Tongue (tissue), 3 donors: ENCODE measurements at places on chromosomes 2 and 18. TPM values are rescaled to one million over a fixed set of nuclear protein-coding genes. Genes with fewer than 3 reads are reported as not detected.

GRCh38 chr2:50449306-50449705, 582.6 kb downstream of the NRXN1 start:
- DNase-seq: no peak

DNA sequence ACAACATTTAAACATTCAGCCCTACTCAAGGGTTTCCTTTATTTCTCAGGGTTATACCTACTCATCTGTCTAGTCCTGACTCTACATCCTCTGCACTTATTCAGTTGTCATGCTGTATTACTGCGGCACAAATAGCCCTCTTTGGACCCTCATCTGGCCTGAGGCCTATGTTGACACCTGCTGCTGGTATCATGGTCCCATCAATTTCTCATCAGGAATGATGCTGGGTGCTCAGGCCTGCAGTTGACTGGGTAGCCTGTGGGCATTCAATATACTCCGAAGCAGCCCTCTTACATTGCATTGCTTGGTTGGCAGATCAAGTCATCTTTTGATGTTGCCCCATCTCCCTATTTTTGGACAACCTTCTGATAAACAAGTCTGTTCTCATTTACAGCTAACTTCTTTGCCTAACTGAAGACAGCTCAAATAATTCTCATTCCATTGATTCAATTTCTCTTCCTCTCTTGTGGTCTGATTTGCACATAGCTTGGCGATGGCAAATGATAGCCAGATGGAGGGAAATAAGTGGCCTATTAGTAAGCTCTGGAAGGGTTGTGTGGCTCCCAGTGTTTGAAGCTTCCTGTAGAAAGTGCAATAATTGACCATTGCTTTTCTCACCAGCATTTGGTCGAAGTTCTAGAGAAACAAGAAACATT, 19.1 kb upstream of the MC4R start:
- DNase-seq: no peak

DNA sequence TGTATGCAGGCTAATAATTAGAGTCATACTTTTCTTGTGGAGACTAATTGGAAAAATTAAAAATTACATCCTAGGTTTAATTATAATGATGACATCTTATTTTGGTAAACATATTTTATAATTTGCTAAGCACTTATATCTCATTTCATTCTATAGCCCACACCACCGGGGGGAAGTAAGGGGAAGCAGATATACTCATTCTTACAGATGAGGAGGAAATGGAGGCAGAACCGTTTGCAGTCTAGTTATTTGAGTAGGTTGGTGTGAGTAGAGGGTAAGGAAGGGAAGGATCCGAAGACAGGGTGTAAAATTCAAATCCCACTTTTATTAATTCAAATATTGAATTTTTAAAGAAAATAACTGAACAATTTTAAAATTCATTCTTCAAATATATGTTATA, 3.7 kb downstream of the ITGAV start:
- DNase-seq: no peak

DNA sequence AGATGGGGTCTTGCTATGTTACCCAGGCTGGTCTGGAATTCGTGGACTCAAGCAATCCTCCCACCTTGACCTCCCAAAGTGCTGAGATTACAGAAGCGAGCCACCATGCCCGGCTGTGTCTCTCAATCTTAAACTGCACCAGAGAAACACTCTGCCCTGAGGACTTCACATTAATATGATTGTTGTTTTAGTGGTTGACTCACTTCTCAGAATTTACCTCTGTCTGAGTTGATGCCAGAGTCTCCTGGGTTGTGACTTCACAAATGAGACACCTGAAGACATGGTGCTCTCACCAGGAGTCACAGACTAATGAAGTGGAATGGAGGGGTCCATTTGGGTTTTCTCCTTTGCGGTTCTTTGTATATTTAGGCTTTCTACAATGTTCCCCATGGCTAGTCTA, 61.0 kb upstream of the TGIF1 start:
- no peak for DNase-seq

- DNase-seq: no peak
Measured at GRCh38 chr2:20366672-20367116, 16.1 kb upstream of the PUM2 start.

DNA sequence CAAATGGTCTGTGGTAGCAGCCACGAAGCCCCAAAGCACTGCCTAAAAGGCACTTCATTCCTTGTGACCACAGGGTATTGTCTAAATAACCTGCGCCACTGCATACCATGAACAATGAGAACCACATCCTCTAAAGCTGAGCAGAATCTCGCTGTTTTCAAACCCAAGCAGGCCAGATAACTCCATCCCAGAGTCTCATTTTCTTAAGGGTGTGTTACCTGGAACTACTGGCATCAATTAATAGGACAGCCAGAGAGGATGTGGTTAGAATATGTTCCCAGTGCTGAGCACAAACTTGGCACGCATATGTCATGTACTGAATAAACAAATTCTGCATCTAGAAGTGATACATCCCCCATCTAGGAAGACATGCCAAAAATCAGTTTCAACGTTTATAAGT, 13.0 kb downstream of the VPS4B start:
- DNase-seq: no peak

- peak; percentile 49 for DNase-seq
Measured at GRCh38 chr2:178473931-178474330, 4.5 kb downstream of the FKBP7 start.

- DNase-seq: peak; percentile 4
Measured at GRCh38 chr2:135532581-135532980, 1.3 kb downstream of the R3HDM1 start.

- DNase-seq: no peak
Measured at GRCh38 chr2:8555543-8555942, 126.3 kb upstream of the ID2 start.

- peak; percentile 78 for DNase-seq
Measured at GRCh38 chr2:122652670-122653069, 897.2 kb downstream of the TSN start.

GRCh38 chr18:32550963-32551362, 80.3 kb upstream of the GAREM1 start:
- DNase-seq: no peak

DNA sequence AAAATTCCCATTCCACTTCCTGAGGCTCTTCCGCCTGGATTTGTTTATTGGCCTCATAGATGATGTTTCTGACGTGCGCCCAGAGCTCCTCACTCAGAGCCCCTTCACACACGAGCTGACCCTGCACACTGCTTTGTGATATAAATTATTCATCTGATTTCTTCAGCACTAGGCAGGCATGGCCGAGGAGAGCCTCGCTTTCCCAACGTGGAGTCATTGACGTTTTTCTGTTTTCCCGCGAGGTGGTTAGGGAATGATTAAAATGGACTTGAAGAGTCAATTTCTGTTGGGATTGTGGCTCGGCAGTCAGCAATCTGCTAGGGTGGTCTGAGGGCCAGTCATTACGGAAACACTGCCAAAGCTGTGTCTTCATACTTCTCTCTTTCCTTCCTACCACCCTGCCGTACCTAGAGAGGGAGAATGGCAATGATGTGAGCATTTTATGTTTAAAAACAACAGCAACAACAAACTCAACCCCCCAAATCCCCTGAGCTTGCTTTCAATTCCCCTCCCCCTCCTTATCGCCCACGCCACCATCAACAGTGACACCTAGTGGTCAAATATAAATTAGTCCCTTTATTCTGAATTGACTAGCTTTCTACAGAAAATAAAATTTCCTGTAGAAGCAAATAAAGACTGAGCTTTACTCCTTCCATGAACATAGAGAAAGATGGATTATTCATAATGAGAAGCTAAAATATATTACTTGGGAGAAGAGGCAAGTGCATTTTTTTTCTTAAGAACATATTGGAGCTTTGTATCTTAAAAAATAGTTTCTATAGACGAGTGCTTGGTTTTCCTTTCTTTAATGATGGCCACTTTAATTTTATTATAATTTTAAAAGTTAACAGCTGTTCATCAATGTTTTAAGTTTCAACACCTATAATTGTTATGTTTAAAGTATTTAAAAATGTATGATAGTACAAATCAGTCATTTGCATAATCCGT, 285.1 kb downstream of the MTX2 start:
- DNase-seq: peak; percentile 91

DNA sequence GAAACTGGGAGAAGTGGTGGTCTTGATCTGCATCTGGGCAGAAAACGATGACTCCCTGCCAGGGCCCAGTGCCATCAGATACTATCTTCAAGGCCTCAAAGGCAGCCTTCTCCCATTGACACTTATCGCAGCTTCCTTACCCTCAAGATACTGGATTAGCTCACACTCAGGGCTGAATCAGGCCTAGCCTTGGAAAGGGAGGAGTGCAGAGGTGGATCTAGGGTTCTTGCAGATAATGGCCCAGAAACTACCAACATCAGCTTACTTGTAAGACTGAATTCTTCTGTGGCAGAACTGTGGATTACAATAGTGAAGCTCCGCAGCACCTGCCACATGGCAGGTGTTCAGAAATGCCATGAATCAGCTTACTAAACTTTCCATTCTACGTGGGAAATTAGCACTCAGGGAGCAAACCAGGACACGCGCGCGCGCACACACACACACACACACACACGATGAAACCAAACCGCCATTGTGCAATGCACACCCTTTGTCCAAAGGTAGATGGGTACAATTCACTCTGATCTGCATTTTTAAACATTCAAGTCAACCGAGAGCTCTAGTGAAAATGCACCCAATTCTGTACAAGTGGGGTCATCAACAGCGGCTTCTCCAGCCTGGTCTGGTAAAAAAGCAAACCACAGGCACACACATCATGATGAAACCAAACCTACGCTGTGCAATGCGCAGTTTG, 26.3 kb upstream of the TMEM182 start:
- peak; percentile 20 for DNase-seq

DNA sequence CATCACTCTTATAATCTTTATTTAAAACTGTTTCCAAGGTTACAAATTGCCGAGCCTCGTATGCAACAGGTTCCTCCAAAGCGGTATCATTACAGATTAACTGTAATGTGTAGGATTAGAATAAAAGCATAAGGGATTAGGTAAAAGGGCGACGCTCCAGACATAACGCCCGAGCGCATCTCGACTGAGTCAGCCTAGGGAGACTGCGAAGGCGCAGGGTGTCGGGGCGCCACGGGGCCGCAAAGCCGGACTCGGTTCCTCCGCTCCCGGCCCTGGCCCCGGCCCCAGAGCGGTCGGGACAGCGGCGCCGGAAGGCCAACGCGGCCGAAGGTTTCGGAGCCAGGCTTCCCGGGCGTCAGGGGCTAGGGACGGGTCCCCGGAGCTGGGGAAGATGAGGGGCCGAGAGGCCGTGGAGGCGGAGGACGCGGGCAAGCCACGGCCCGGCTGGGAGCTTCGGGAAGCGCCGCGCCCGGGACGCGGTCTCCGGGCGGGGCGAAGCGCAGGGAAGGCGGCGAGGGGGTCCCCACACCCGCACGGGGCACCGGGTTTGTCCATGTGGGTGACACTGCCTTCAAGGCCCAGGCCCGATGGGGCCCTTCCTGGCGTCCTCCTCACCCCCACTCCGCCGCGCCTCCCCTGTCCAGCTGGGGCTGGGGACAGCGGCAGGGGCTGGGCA, 12.9 kb upstream of the SIX3 start:
- DNase-seq: no peak

- no peak for DNase-seq
Measured at GRCh38 chr18:58649966-58650816, 21.1 kb upstream of the MALT1 start.

- DNase-seq: no peak
Measured at GRCh38 chr2:23489471-23490322, 104.7 kb downstream of the KLHL29 start.

GRCh38 chr18:26653943-26654615, 105.7 kb upstream of the KCTD1 start:
- DNase-seq: peak; percentile 14

GRCh38 chr2:200199576-200200263, 106.8 kb upstream of the SPATS2L start:
- peak; percentile 36 for DNase-seq

GRCh38 chr2:51322613-51323012, 290.7 kb upstream of the NRXN1 start:
- no peak for DNase-seq

GRCh38 chr2:30122362-30122761, 24.4 kb upstream of the YPEL5 start:
- DNase-seq: no peak

- DNase-seq: no peak
Measured at GRCh38 chr2:235021752-235022151, 69.9 kb downstream of the SH3BP4 start.

DNA sequence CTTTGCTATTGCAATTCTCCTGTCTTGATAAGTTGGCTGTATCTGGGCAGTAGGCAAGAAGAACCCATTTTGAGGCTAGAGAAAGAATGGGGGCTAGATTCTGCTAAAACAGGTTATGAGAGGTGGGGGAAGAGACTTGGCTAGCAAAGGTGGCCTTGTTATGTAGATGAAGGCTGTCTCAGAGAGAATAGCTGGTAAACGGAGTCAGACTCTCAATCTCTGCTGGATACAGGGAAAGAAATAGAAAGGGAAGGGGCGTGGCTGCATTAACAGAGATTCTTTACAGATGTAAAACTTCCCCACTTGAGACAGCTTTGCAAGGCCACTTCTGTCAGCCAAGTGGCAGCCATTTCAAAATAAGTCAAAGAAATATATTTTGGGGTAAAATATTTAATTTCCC, 38.1 kb upstream of the ARHGAP25 start:
- no peak for DNase-seq

- peak; percentile 43 for DNase-seq
Measured at GRCh38 chr18:45945669-45946068, 21.5 kb downstream of the EPG5 start.

Gene GPR17
- total RNA-seq: 0.31 TPM

Gene CBLN2
- 0.41 TPM for total RNA-seq

Gene UPP2
- total RNA-seq: not detected

Gene ATP6V1B1
- total RNA-seq: 4.3 TPM

Gene GKN1
- total RNA-seq: not detected

Gene RESP18
- total RNA-seq: not detected

Gene MTHFD2
- total RNA-seq: 43.8 TPM
